ENCODE measurements at places on chromosomes 7 and 10.
A peak's percentile ranks its signal among the peaks of the same experiment; 100 is the strongest.

DNA sequence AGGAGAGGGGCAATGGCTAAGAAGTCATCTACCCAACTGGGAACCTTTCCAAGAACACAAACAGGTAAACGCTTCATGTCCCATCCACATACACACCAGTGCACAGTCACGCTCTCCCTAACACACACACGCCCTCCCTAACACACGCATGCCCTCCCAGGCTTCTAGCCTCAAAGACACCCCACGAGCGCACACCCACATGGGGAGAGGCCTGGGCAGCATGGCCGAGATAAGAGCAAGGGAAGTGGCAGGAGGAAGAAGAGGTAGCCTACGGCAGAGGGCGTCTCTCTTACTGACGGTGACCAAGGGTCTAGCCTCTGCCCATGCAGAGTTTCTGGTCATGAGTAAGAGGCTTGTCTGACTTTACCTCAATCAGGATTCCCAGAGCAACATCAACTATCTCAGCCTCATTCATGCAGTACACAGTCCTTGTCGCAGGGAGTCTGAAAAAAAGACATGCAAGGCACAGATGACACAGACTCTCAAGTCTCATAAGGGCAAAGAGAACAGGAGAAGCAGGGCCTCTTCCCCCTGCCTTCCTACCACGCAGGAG, 3.1 kb downstream of the CYREN start:
- no peak for DNase-seq

- no peak for DNase-seq
Measured at GRCh38 chr7:146764458-146764857, 647.9 kb downstream of the CNTNAP2 start.

DNA sequence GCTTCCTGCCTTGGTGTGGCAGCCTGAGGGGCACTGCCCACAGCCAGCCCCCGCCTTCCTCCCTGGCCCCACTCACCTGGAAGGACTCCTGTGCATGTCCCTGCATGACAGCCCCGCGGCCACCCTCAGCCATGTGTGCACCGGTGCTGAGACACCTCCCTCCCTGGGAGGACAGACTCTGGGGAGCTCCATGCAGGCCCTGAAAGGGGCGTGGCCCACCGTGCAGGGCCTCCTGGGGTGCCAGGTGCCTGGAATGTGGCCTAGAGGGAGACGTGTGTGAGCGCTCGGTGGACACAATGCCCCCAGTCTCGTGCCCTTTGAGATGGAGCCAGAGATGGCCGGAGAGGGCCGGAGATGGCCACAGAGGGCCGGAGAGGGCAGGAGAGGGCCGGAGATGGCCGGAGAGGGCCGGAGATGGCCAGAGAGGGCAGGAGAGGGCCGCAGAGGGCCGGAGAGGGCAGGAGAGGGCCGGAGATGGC, 59.1 kb upstream of the PPP2R2D start:
- DNase-seq = no peak

DNA sequence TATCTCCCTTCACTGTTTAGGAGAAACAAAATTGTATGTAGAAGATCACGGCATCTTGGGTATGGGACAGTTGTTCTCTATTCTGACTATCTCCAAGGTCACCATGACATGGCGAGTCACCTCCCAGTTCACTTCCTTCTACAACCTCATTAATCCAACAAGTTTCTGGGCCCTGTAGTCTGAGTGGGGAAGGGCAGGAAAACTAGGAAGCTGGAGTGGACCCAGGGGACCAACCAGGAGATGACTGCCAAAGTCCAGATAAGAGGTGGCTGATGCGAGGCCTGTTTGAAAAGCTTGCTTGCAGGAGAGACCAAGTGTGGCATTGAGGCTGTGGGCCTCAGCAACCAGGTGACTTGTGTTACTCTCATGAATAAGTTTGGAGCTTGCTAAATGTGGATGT, 584.9 kb downstream of the TNS3 start:
- no peak for DNase-seq

GRCh38 chr10:60664859-60665258, 113.4 kb upstream of the CDK1 start:
- no peak for DNase-seq

GRCh38 chr10:47451273-47451997, 32.5 kb downstream of the ANXA8 start:
- DNase-seq = no peak

GRCh38 chr10:71317739-71318138, 1.3 kb upstream of the SLC29A3 start:
- DNase-seq = no peak

DNA sequence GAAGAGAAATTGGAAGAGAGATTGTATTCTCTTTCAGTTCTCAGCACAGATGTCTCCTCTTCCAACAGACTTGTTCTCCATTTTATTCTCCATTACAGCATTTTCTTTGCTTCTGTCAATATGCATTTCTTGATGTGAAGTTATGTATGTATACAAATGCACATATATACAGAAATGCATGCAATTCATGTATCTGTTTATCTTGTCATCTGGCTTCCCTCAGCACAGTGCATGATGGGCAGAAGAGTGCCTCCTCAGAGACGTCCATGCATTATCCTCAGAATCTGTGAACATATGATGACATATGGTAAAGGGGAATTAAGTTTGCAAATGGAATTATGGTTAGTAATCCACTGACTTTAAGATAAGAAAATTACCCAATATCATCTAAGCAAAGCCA, 106.7 kb upstream of the VWC2 start:
- DNase-seq = no peak

DNA sequence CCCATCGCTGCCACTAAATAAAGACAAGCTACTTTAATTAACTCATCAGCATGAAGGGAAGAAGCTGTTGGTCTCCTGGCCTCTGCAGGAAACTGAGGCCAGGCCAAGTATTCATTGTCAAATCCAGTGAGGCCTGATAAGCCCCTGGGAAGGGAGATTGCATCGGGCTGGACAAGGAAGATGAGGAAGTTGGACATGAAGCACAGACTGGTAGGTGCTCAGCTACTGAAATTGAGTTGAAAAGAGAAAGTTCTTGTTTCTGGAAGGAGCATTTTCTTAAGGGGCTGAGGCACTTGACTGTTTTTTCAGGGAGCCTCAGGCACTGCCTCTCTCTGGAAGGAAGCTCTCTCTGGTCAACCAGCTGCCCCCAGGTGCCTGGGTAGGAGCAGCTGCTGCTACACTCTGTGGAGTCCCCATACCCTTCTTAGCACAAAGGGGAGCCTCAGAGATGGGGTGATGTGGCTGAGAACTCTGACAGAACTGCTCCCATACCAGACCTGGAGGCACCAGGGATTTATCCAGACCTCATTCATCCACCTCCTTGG, 90.3 kb upstream of the IKZF1 start:
- DNase-seq = no peak

GRCh38 chr10:58173391-58173790, 94.3 kb downstream of the IPMK start:
- no peak for DNase-seq

- DNase-seq = no peak
Measured at GRCh38 chr7:34341326-34341725, 316.7 kb upstream of the NPSR1 start.

DNA sequence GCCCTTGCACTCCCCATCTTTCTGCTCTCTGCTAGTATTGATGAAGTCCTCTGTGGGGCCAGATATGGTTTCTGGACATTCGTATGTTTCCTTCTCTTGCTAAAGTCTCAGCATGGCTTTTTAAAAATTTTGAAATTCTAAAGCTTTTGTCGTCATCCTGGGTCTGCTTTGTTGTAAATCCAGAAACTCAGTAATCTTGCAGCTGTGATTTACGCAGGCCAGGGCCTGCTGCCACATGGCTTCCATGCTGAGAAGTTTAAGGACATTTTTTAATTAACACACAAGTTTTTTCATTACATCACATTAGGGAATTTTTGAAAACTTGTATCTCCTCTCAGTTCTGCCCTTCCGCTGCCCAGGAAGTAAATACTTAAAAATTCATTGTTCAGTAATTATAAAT, 686.1 kb upstream of the IGFBP3 start:
- no peak for DNase-seq

DNA sequence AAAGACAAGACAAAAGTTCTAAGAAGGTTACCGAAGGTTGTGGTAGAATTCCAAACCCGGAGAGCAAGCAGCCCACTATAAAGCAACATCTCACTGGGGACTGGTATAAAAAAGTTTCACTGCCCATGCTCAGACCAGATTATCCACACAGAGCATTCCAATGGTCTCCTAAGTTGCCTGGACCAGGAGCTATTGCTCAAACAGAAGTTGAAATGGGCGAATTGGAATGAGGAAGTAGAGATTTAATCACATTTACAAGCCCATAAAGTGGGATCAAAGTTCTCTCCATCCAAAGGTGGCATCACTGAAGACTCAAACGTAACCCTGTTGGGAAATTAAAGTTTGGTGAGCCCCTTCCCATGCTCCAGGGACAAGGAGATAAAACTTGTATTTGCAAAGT, 19.8 kb downstream of the OR2F1 start:
- DNase-seq = no peak

GRCh38 chr10:114544045-114544659, 113.9 kb downstream of the ABLIM1 start:
- DNase-seq = no peak

DNA sequence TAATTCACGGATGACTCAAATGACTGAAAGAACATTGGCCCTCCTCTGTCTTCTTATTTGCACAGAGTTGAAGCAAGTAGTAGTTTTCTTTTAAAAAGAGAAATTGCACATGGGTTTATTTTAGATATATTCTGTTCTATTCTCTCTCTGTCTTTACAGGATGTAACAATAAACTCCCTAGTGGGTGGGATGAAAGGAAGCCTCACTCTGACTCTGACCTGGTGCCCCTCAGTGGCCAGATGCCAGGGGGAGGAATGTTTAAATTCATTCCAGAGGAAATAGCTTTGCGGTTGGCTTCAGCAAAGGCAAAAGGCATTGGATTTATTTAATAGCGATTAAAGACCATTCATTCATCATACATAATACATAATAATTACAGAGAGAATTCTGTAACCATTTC, 156.4 kb upstream of the MTPN start:
- peak; percentile 22 for DNase-seq

GRCh38 chr10:121405549-121405948, 192.7 kb downstream of the FGFR2 start:
- no peak for DNase-seq

DNA sequence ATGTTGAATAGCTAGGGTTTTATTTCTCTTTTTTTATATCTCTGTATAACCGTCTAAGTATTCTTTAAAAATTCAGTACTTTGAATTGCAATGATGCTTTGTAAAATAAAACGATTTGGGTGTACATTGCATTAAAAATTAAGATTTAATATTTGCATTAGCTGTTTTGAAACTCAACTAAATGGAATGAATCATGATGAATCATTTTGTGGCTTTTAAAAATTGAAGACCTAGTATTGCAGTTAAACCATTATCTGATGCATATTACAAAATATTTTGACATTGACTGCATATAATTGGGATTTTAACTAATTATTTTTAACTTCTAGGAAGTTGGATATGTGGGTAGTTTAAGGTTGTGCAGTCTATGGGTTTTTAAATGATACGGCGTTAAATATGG, 314.0 kb downstream of the CDK14 start:
- no peak for DNase-seq

DNA sequence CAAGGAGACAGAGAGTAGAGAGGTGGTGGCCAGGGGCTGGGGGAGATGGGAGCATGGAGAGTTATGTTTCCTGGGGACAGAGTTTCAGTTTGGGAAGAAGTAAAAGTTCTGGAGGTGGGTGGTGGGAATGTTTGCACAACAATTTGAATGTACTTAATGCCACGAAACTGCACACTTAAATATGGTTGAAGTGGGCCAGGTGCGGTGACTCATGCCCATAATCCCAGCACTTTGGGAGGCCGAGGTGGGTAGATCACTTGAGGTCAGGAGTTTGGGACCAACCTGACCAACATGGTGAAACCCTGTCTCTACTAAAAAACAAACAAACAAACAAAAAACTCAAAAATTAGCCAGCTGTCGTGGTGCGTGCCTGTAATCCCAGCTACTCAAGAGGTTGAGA, 137.2 kb downstream of the PFKFB3 start:
- DNase-seq = no peak

- no peak for DNase-seq
Measured at GRCh38 chr10:118017850-118018249, 28.9 kb downstream of the RAB11FIP2 start.

DNA sequence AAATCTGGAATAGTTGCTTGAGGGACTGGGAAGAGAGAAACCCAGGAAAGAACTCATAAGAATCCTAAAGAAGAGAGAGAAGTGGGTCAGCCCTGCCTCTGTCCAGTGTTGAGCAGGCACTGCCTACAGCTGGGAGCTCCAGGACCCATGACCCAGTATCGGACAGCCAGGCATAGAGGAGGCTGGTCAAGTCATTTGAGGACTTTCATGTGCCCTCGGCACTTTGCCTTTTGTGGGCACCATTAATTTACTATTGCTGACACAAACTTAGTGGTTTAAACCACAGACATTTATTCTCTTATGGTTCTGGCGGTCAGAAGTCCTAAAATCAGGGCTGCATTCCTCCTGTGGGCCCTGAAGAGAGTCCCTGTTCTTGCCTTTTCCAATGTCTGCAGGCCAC, 60.3 kb downstream of the CPXM2 start:
- no peak for DNase-seq

DNA sequence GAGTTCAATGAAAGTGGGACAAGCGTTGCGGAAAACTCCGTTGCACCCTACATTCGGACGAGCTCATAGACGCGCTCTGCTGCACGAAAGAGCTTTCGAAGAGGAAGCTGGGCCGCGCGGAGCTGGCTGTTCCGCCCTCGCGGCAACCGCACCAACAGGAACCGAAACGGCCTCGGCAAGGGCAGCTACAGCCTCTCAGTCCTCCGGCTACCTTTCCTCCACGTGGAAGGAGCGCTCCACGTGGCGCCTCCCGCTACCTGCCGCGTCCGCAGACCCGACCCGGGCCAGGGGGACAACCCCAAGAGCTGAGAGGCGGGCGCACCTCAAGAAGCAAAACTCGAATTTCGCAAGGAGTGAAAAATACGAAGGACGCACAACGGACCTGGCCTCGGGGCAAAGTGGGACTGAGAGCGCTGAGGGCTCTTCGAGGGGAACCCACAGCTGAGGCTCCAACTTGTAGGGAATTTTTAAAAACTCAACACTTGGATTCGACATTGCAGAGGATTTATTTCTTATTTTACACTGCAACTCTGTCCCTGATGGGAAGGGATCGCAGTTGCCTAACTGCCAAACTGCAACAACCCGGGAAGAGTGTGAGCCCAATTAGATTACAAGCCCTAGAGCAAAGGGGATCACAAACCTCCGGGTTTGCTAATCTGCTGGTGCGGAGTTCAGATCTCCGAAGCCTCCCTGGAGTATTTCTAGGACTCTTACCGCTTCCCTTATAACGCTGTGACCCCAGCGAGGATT, 1.4 kb downstream of the HPSE2 start:
- peak; percentile 13 for DNase-seq

DNA sequence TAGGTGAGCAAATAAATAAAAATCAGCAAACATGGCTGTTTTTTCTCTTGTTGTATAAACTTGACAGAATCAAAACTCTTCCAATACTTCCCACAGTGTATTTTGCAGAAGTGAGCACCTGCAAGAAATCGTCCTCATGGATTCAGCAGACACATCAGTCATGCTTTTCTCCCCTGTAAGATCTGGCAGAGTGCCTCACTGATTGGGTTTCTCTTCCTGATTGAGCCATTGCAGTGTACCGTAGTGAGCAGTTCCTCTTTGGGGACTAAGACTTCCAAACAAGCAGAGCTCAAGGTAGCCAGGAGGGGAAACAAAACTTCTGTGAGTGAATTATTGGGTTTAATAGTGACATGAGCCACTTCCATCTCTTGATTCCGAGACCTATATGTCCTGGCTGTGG, 2.2 kb upstream of the CCDC3 start:
- no peak for DNase-seq
